ENCODE measurements at places on chromosomes 6 and 20.

- DNase-seq, result no peak
Observed at GRCh38 chr20:34581341-34582184, 23.0 kb downstream of the MAP1LC3A start.

- DNase-seq, result no peak
Observed at GRCh38 chr20:52083627-52084232, 107.8 kb downstream of the ZFP64 start.

DNA sequence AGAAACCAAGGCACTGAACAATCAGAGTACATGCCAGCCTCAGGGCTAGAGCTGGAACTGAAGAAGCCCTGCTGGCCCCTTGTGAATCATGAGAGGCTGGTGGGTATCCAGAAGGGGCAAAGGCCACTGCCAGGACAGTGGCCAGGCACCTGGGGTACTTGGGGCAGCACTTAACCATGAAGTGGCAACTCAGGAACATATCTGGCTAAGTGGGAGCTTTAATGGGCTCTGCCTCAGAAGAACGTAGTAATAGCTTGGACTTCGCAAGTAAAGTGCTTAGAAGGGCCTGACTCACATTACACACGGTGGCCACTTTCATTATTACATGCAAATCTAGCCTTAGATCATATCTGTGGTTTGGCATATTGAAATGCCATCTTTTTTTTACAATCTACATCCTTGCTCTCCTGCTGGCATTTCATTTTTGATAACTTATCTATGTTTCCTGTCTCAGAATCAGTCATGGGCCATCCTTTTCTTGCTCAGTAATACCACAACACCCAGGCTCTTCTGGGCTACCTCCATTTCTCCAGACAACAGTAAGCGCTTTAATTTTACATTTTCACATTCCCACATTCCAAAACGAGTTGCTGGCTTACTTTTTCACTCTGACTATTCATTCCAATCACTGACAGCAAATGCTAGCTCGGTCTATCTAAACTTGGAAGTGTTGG, 21.6 kb downstream of the NAPB start:
- no peak for DNase-seq

GRCh38 chr6:44489910-44490604, 102.6 kb downstream of the CDC5L start:
- DNase-seq, result no peak

DNA sequence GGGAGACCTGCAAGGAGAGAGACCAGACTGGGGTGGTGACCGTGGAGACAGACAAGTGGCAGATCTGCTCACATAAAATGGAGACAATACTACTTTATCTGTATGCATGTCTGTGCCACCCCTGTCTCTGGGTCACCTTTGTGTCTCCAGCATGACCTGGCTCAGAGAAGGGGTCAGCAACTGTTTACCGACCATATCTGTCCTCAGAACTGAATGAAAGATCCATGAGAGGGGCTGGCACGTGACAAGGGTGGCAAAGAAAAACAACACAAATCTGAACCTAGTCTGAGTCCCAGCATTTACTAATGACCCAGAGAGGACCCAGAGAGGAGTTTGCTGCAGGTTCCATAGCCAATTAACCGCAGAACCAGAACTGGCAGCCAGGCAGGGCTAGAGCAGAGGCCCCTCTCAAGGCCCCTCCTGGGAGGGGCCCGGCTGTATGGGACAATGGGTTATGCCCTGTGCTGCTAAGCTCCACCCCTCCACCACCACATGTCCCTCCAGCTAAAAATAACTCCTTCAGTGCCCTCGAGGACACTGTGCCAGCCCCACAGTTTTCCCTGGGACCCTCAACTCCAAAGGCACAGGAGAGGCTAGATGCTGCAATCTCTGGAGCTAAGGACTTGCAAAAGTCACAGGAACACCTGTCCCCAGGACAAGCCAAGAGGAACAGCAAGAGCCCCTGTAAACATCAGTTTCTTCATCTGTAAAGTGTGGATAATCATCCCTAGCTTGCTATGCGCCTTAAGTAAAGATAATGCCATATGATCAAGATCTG, 2.2 kb downstream of the AHCY start:
- DNase-seq, result no peak

DNA sequence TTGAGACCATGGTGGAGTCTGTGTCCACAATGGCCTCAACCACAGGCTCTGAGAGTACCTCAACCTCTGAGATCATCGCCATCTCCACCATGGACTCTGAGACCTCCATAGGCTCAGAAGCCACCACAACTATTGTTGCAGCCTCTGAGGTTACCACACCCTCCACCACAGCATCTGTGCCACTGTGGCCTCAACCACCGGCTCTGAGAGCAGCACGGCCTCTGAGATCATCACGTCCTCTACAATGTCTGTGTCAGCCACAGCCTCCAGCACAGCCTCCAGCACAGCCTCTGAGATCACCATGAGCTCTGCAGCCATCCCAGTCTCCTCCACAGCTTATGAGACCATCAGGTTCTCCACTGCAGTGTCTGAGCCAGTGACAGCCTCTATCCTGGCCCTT, 19.4 kb upstream of the MUC21 start:
- DNase-seq, result no peak

DNA sequence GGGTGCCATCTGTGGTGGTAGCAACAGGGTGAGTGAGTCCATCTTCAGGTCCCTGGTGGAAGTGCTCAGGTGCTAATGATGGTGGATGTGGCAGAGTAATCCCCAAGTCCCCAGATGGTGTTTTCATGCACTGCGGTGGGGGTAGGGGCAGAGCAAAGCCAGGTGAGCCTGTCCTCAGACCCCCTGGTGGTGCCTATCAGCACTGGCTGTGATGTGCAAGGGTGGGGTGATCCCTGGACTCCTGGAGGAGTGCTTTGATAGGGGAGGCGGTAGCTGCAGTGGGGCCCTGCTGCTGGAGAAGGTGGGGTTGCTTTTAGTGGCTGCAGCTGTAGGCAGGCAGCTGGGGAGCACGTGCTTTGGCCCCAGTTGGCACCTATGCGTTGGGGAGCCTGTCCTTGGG, 70.8 kb downstream of the CCDC170 start:
- DNase-seq, result no peak

GRCh38 chr6:11208854-11209253, 23.6 kb downstream of the NEDD9 start:
- DNase-seq, result no peak

DNA sequence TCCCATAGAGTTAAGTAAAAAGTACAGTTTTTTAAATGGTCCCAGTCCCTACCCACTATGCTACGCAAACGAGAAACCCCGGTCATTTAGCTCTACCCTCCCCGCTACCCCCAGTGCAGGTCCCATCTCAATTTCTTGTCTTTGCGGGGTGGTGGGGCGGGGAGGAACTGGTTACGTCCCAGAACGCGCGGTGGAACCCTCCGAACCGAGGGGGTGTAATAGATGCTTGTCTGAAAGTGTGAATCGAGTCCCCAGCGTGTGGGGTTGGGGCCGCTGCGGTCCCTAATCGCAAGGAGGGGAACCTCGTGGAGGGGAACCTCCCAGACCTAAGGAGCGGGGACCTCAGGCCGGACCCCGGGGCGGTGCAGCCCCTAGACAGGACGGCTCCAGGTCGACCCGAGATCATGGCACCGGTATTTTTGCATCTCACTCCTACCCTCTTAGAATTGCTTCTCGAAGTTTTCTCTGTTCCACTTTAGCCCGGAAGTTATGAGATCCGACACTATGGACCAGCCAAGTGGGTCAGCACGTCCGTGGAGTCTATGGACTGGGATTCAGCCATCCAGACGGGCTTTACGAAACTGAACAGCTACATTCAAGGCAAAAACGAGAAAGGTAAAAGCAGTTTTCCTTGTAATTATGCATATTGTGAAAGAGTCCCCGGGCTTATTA, 779 bp downstream of the HEBP2 start:
- DNase-seq, result no peak

DNA sequence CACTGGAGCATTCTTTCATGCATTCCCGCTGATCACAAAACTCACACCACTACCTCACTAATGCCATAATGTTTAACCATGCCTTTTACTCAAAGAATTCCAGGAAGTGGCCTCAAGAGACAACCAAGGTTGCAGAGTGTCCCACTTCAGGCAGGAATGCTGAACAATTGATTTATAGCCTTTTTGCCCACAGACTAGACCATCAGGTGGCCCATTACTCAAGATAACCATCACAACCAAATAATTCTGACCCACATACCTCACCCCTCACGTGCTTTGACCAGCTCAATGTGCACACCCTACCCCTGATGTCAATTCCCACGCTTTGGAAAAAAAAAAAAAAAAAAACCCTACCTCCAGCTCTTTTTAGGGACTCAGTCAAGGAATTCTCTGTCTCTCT, 220.6 kb upstream of the UFL1 start:
- no peak for DNase-seq

DNA sequence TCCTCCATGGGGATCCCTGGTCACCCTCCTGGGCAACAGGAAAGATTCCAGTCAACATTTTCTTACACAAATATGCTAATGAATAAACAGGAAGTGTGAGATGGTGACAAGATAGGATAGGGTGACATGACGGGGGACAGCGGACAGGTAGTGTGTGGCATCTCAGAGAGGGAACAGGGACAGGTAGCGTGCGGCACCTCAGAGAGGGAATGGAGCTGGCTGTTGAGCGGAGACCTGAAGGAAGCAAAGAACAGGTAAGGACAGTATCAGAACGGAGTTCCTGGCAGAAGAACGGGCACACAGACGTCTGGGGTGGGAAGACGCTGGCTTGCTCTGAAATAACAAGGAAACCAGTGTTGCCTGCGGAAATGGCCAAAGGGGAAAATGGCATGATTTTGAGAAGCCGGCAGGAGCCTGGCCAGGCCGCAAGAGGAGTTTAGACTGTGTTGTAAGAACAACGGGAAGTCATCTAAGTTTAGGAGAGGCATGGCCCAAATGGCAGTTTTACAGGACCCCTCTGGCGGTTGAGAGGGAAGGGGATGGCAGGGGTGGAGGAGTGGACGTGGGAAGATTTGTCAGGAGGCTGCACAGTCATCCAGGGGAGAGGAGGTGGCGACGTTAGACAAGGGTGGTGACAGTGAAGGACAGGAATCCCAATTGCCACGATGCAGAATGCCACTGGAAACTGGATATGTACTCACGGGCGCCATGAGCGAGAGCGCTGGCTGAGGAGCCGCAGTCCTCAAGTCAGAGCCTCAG, 111.6 kb downstream of the JPH2 start:
- DNase-seq, result no peak

DNA sequence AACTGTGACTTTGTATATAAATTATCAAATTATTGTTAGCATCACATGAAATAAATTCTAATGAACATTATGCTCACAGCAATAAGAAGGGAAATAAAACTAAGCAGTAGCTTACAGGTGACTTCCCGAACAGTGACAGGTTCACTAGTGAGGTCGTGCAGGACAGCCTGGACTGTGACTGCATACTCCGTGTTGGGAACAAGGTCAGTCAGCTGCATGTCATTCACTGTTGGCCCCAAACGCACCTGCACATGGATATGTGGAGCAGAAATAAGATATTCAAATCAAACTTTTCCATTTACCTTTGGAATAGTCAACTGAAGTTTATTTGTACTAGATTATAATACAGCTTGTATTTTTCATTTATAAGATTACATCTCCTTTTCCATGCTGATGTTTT, 60.6 kb downstream of the COL12A1 start:
- no peak for DNase-seq

- no peak for DNase-seq
Observed at GRCh38 chr20:4112481-4113421, 97.4 kb upstream of the RNF24 start.

- DNase-seq, result no peak
Observed at GRCh38 chr6:4649728-4650127, 126.5 kb upstream of the CDYL start.

DNA sequence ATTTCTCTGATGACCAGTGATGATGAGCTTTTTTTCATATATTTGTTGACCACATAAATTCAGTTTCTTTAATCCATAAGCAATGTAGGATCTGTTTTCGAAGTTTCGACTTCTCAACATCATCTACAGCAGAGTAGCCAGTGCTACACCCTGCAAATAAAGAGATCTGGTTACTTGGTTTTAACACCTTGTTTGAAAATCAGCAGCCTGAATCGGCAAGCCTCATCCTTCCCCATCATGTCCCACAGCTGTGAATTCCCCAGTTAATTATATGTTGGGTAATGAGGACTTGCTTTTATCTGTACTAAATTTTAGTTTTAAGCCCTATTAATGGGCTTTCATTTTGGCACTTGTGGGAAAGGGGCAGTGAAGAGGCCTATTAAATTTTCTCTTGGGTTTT, 80.6 kb downstream of the BMP2 start:
- no peak for DNase-seq

GRCh38 chr20:62782893-62783278, 13.4 kb upstream of the MRGBP start:
- DNase-seq, result no peak

DNA sequence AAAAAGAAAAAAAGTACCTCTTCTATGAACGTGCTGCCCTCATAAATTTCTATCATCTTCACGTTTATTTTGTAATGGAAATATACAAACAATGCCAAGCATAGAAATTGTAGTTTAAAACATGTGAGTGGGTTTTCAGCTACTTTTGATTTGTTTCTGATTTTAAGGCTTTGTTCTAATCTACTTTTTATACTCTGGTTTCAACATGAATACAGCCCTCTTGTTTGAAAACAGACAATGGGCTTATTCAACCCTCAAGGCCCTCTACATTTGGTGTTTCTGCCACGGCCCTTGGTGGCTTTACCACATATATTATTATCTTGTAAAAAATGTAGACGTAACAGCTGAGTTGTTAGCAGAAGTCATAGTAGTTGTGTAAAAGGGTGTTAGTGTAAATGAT, 153.9 kb downstream of the SOX4 start:
- no peak for DNase-seq

GRCh38 chr20:4681401-4681800, 40.3 kb upstream of the PRND start:
- no peak for DNase-seq

GRCh38 chr6:46927066-46927465, 5.3 kb upstream of the ADGRF5 start:
- DNase-seq, result no peak

DNA sequence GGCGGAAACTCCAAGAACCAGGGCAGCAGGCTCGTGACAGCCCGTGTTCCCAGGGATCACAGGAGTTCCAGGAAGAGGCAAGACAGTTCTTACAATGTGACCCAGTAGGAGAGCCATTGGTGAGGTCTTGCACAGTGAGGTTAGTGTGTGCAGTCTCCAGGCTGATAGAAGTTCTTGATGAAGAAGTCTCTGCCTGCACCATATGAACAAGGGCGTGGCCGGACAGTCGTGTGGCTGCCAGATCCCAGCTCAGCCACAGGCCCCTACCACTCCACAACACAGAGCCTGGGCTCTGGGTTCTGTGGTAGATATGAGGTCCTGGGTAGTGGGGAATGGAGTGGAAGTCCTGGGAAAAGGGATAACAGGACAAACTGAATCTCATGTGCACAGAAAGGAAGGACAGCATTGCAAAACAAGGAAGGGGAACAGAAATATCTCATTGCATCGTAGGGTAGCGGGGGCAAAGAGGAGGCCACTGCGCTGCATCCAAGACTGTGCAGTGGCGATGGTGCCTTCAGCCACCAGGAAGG, 65.2 kb downstream of the STX11 start:
- DNase-seq, result no peak

Data from NCI-H1436 treated with DMSO at 0.1 percent for 48 hours (cell line).